ENCODE measurements at places on chromosomes 1 and 21.

DNA sequence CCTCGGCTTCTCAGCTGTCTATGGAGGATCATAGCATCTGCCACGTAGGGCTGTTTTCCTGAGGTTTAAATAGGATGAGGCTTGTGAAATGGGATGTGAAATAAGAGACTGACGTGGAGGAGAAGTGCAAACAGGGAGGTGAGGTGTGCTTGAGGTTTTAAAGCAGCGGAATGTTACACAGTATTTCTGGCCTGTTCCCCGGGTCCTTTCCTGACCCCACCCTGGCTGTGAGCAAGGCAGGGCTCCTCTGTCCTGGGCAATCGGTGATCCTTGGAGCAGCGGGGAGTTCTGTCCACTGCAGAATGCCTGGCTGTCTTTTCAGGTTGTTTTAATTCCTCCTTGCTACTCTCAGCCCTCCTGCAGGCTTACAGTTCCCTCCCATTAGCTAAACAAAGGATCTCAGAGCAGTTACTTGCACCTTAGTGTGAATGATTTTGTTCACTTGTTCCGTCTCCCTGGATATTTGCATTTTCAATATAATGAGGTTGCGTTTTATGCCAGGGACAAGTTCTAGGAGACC is 38.6 kb downstream of the LHX4 start:
- DNase-seq: no peak

GRCh38 chr1:66415866-66416265 is 118.1 kb upstream of the SGIP1 start:
- DNase-seq: no peak

- DNase-seq: no peak
These were observed 66.3 kb upstream of the NTPCR start for GRCh38 chr1:232883992-232884661.

- DNase-seq: peak; percentile 95
These were observed 2.1 kb downstream of the EVA1B start for GRCh38 chr1:36321119-36321951.

GRCh38 chr1:222583079-222583478 is 6.7 kb downstream of the TAF1A start:
- DNase-seq: no peak

DNA sequence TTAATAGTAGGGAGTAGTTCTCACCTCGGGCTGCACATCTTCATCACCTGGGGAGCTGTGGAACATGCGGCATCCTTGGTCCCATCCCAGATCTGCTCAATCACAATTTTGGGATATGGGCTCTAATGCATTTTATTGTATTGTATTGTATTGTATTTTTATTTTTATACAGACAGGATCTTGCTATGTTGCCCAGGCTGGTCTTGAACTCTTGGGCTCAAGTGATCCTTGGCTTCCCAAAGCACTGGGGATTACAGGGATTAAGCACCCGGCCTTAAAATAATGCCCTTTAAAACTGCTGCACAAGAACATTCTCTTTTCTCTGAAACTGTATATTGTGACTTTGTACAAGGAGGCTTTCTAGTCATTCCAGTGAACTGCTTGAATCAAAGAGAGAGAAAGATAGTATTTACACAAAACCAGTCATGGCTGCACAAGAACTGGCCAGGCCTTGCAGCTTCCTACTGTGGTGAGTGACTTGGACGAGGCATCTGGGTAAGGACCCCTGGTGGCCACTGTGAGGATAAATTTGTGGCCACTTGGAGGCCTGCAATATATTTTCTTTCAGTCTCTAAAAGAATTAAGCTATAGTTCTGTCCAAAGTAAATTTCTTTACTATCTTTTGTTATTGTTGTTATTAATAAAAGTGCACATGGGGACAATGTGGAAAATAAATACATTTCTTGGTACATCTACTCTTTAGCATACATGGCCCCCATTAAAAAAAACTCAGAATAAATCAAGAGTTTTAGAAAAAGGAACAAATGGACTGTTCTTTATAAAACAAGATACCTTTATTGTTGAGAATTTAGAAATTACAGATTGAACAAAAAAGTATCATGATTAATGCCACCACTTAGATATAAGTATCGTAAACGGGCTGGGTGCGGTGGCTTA is 48.0 kb downstream of the TBCE start:
- no peak for DNase-seq

DNA sequence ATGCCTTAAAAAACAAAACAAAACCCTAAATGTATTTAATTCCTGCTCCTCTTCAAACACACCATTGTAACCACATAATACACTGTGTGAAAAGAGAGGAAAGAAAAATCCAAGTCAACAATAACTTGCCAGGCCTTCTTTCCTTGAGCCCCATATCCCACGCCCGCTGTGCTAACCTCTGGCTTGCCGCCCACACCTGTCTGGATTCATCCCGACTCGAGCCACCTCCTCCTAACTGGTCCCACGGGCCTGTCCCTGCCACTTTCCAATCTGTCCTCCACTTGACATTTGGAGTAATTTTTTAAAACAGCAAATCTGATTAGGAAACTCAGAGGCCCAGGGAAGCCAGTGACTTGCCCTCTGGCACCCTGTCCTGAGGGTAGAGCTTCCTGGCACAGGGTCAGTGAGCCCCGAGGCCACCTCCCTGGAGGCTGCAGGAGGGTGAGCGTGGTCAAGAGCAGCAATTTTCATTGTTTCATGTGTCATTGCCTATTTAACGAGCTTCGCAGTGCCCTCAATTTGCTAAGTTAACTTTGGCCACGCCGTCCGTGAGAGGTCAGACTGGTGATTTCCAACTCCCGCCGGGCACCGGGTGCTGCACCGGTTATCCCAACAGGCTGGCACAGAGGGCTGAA is 54.1 kb downstream of the B3GALT5 start:
- no peak for DNase-seq
